Activated T-cell treated with anti-CD3 and anti-CD28 coated beads for 1 hour (primary cell): ENCODE measurements at places on chromosomes 7 and 10.

DNA sequence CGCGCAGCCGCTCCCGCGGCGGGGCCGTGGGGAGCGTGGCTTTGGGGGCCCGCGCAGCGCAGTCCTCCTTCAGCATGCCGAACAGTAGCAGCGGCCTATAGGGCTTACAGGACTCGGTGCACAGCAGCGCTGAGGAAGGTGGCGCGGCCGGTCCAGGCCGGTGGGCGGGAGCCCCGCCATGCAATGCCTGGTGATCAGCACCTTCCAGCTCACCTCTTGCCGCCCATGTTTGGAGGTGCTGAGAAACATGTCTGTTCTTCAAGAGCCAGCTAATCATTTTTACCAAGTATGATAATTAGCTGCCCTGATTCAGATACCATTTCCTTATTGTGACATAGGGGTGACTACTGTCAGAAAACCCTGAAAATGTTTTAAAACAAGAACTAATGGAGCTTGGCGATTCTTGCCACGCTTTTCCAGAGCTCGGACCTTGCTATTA is 33.5 kb upstream of the SFTPD start:
- DNase-seq, result no peak

GRCh38 chr7:92608380-92609322 is 18.5 kb upstream of the FAM133B start:
- DNase-seq, result no peak

DNA sequence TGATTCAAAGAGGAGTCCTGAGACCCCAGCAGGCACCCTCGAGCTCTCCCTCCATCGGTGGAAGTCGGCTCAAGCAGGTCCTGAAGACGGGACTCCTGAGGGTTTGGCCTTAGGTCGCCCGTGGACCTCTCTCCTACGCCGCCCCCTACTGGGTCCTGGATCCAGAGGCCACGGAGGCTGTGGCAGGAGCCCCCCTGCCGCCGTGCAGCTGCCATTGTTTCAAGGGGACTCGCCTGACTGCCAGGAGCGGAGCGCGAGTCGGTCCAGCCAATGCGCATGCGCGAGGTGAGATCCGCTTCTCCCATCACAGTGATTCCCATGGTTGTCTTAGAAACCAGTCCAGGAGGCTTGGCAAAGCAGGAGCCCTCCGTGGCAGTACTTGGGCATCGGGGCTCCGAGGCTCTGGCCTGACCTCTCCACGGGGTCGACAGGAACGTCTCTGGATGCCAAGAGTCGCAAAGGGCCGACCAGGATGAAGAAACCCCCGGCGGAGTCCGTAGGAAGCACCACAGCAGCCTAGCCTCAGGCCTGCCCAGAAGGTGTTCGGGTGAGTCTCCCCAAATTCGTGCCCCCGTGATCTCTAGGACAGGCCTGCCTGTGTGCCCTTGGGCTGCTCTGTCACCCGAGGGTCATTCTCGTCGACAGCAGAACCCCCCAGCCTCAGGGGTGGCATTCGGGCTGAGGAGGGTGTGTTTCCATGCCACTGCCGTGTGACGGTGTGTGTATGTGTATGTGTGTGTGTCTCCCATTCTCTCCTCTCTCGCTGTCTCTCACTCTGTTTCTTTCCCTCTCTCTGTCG is 322.3 kb downstream of the ZNF716 start:
- DNase-seq, result no peak

DNA sequence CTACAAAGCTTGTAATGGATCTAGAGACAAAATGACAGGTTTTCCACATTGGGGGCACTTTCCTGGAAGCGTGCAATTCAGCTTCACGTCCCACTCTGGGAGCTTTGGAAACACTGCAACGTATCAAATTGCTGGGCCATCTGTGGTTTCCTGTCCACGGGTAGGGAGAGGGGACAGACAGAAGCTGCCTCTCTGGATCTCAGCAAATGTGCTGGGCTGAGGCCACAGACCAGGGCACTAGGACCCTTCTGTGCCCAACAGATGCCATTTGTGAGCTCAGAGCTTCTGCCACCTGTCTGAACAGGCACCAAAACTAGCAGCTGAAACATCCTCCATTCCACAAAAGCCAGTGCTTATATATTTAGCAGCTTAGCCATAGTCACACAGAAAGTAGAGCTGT is 40.9 kb upstream of the FRMD4A start:
- DNase-seq, result no peak

DNA sequence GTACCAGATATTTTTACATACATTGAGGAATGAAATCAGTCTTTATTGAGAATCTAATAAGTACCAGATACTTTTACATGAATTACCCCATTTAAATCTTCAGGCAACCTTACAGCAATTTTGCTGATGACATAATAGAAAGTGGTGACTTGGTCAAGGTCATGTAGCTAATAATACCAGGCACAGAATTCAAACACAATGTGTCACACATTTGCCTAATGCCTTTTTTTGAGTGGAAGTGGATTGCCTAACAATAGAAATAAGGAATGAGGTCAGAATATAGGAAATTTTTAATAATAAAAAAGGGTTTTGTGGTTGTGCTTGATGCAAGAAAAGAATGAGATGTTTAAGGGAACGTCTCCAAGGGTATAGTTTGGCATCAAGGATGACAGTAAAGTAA is 466.6 kb upstream of the IGFBP3 start:
- DNase-seq, result no peak

- DNase-seq, result peak; percentile 68
Measured at GRCh38 chr7:22782616-22783232, 39.9 kb downstream of the TOMM7 start.
